HFFc6 (cell line): ENCODE measurements at places on chromosomes 2 and 18.

GRCh38 chr2:101121174-101121573 is 30.0 kb downstream of the TBC1D8 start:
- no peak for DNase-seq

GRCh38 chr2:160909781-160910242 is 250.4 kb upstream of the TANK start:
- no peak for DNase-seq

- DNase-seq, result peak; percentile 68
Observed at GRCh38 chr18:63366213-63367052, 573 bp downstream of the KDSR start.

GRCh38 chr18:34121200-34121721 is 103.5 kb downstream of the NOL4 start:
- DNase-seq, result no peak

- DNase-seq, result no peak
Observed at GRCh38 chr2:17171446-17172049, 346.7 kb downstream of the RAD51AP2 start.

GRCh38 chr2:158718851-158719250 is 76.3 kb upstream of the DAPL1 start:
- no peak for DNase-seq

DNA sequence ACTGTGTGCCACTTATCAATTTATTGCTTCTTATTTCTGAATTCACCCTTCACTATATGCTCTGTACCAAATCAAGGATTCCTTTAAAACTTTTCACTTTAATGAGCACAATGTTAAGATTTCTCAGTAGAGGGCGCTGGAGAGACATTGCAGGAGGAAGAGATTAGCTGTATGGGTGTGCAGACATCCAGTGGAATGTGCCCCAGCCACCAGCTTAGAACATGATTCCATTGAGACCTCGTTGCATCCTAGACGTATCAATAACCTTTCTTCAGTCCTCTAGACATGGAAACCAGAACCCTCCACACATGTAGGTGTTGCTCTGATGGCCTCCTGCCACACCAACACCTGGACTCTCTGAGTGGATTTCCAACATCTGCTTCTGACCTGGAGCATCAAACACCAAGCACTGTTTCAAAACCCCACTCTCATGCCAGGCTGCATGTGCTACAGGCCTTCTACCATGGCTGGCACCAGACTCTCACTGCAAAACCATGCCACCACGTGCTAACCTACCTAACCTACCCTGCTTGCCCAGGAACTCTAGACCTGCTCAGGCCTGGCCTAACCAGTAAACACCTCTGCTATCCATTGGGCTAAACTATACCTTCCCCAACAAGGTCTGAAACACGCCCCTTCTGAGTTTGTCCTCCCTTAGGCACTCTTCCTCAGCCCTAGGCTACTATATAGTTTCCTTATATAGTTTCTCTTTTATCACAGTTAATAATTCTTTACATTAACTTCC is 633.2 kb upstream of the PKDCC start:
- no peak for DNase-seq

- DNase-seq, result no peak
Observed at GRCh38 chr2:230129343-230129742, 60.6 kb upstream of the SLC16A14 start.

- no peak for DNase-seq
Observed at GRCh38 chr2:121189011-121189410, 96.0 kb downstream of the TFCP2L1 start.

GRCh38 chr2:227192491-227192890 is 28.1 kb downstream of the COL4A3 start:
- no peak for DNase-seq

DNA sequence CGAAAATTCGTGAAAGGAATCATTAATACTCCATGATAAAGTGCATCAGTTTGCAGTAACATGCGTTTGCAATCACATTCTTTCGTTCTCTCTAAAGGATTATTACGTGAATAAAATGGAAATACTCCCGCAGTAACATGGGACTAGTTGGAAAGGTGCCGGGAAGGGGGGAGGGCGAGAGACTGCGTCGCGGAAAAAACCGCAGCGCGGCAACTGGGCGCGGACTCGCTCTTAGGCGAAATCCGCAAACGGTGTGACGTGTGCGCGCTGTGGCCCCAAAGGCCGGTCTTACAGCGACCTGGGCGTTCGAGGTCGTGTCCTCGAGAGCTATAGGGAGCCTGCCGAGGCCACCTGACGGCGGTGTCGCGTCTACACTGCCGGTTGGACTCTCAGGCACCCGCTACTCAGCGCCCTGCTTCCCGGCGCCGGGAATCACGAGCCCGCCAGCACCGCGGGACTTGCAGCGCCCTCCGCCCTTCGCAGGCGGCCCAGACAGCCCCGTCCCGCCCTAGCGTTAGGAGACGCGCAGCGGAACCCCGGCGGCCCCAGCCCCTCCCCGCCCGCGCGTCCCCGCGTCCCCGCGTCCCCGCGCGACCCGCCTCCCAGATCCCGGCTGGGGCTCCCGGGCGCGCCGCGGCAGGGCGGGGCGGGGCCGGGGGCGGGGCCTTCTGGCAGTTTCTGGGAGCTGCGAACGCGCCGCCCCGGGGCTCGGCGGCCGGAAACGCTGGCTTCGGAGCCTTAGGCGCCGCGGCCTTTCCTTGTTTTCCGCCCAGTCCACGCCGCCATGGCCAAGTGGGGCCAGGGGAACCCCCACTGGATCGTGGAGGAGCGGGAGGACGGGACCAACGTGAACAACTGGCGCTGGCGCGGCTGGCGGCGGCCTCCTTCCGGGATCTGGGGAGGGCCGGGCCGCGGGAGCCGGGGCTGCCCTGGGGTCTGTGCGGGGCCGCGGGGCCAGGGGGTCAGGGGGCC is 15.1 kb downstream of the C2orf74 start:
- DNase-seq, result peak; percentile 89

DNA sequence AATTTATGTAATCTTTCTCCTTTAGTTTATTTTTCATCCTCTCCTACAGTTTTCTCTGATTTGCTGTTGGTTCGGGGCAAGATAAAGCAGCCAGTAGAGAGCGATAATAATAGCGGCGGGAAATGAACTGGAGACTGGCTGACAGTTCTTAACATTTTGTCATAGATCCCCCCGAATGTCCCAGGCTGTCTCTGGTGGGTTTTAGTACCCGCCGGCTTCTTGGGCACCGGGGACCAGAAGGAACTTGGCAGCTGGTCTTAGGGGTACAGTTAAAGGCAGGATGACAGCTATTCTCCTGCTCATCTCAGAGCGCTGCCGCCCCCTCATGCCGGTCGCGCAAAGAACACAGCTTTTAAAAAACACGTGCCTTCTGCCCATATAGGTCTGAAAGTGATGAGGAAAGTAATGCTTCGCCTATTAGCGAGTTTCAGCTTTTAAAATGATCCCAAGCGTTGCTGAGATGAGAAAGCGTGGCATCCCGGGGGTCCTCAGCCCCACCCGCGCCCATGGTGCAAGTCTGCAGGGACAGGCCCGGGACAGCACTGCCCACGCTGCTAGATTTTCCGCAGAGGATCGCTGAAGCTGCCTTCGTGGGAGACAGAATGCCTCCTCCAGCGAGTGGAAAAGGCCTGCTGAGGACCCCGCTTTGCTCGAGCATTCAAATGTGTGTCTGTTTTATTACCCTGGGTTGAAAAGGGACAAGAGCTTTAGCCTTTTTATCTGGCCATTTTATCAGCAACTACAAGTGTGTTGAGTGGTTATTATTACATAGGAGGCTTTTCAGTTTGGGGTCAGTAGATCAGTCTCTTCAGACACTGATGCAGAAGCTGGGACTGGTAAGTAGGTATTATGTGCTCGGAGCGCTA is 3.8 kb downstream of the ONECUT2 start:
- DNase-seq, result no peak

DNA sequence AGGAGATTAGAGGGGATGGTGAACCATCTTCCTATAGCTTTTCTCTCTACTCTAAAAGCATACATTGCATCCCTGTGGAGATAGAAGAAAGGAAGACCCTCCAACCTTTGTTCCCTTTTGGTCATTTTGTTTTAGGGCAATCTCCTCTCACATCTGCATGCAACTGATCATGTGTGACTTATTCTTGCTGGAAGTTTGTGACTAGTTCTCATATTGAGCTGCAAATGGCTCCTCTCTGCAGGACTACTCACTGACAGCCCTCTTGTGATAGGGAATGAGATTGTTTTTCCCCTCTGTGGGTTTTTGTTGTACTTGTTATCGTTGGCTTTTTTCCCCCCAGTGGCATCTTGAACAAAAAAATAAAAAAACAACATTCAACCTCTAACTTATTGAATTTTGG is 416.0 kb upstream of the CNTNAP5 start:
- no peak for DNase-seq

DNA sequence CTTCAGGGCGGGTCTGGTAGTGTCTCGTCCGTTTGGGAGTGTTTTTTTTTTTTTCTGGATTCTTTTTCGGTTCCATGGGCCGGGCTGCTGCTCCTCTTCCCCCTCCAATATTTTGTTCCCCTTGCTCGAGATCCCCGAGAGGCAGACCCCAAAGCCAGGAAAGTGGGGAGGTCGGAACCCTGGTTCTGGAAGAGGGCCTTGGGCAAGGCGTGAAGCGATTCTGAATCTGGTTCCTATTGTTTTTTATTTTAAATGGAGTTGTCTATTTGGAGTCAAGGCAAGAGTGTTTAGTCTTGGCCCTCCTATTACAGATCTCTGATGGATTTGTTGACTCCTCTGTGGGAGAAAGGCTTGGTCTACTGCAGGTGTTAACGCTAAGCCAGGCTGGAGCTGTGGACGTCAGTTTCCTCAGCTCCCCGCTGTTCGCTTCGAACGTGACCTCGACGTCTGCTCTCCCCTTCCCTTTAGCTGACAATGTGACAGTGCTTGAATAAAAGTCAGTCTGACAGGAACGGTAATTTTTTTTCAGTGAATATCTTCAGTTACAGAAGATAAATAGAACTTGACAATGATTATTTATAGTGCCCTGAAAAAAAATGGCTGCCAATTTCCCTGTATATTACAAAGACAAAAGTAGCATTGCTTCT is 683 bp upstream of the DNAJC27 start:
- DNase-seq, result peak; percentile 3

- no peak for DNase-seq
Observed at GRCh38 chr2:223578846-223579245, 23.3 kb downstream of the SCG2 start.

DNA sequence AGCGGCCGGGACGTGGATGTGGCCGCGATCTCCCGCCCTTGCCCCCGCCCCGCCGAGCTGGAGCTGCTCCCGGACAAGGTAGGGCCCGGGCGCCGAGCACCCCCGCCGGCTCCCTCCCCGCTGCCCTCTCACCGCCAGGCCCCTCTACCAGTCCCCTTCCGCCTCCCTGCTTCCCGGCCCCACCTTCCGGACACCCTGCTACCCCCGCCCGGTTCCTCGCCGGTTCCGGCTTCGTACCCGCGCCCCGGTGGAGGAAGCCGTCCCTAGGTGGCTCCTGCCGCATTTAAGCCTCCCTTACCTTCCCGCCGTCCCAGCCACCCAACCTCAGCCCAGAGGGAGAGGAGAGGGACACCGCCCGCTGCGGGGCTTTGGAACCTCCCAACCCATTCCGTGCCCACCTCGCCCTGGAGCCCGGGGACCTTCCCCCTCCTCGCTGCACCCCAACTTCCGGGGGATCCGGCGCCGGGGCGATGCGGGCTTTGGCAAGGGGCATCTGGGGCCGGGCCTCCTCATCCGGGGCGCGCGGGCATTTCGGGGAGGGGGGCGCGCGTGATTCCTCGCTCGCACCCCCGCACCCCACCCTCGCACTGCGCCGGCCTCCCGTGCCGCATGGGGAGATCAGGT is 475 bp downstream of the B3GNT2 start:
- no peak for DNase-seq

GRCh38 chr2:133825778-133826177 is 257.5 kb upstream of the NCKAP5 start:
- DNase-seq, result no peak

GRCh38 chr2:19247186-19247585 is 111.2 kb downstream of the OSR1 start:
- DNase-seq, result no peak

DNA sequence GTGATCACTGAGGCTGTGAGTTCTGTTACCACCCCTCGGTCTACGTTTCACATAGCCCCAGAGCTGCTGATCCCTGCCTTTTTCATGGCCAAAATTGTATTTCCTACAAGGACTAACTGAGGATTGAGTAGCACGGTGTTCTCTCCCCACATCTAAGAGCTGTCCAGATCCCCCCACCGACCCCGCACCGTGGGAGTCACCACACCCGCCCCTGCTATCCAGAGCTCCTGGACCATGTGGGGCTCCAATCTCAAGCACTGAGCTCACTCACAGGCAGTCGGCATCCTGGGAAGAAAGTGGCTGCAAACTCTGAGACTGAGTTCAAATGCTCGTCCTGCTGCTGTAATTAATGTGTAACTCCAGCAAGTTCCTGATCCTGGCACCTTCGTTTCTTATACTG is 9.7 kb downstream of the SIX2 start:
- DNase-seq, result no peak

GRCh38 chr18:73168236-73168635 is 300.4 kb upstream of the NETO1 start:
- DNase-seq, result no peak

- no peak for DNase-seq
Observed at GRCh38 chr2:124039762-124040291, 14.7 kb downstream of the CNTNAP5 start.

DNA sequence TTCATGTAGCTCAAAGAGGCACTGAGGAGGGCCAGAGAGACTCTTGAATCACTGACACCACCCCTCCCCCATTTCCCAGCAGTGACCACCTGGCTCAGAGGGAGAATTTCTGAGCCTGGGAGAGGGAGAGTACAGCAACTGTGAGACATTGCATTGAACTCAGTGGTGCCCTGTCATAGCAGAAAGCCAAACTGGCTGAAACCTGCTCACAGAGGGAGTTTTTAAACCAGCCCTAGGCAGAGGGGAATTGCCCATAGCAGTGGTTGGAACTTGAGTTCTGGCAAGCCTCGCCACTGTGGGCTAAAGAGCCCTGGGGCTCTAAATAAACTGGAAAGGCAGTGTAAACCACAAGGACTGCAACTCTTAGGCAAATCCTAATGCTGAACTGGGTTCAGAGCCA is 243.1 kb downstream of the ADCYAP1 start:
- DNase-seq, result no peak

GRCh38 chr2:217092710-217093379 is 233.0 kb upstream of the TNP1 start:
- no peak for DNase-seq

- DNase-seq, result no peak
Observed at GRCh38 chr2:96144481-96145035, 682 bp downstream of the DUSP2 start.

DNA sequence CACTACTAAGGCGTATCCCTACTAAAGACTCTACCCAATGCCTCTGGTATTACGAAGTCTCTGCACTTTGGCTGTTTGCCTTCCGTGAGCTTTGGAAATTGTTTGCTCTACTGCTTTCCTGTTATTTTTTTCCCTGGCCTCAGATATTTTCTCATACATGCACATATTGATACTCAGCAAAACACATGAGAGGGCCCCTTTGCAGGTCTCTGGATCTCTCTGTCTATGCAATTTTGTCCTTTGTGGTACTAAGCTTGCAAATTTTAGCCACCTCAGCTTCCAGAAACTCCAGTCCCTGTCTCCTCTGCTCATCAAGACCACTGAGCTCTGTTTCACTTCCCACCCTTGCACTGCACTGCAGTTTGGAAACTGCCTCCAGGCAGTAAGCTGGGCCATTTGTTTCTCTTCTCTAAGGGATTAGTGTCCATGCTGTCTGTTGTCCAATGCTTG is 46.6 kb downstream of the TAF1B start:
- no peak for DNase-seq

GRCh38 chr2:42828487-42829425 is 36.4 kb upstream of the HAAO start:
- peak; percentile 50 for DNase-seq

- DNase-seq, result no peak
Observed at GRCh38 chr2:129709956-129710598, 269.4 kb upstream of the RAB6C start.
